ENCODE measurements at places on chromosomes 5 and 9.

- DNase-seq, result no peak
These were observed 145.3 kb downstream of the PLK2 start for GRCh38 chr5:58314356-58315210.

GRCh38 chr9:94888775-94889174, 162.3 kb downstream of the AOPEP start:
- DNase-seq, result no peak

GRCh38 chr5:60101573-60101972, 208.0 kb upstream of the PDE4D start:
- no peak for DNase-seq

GRCh38 chr9:137918331-137919094, 40.9 kb downstream of the CACNA1B start:
- DNase-seq, result no peak

DNA sequence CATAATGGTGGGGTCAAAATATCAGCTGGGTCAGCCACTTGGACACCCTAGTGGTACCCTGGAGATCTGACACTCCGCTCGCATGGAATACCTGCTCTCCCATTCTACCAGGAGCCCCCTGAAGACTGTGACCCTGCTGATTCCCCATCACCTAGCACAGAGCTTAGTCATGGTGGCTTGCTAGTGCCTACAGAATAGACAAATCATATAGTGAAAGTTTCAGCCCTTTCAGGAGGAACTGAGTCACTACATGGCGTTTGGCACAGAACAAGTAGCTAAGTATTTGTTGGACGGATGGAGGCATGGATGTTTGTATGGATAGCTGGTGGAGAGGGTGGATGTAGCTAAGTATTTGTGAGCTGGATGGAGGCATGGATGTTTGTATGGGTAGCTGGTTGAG, 65.3 kb downstream of the LMX1B start:
- DNase-seq, result no peak

GRCh38 chr5:147310059-147310704, 75.4 kb downstream of the STK32A start:
- DNase-seq, result peak; percentile 92

- DNase-seq, result no peak
These were observed 240.7 kb downstream of the CSNK1G3 start for GRCh38 chr5:123752552-123753179.

DNA sequence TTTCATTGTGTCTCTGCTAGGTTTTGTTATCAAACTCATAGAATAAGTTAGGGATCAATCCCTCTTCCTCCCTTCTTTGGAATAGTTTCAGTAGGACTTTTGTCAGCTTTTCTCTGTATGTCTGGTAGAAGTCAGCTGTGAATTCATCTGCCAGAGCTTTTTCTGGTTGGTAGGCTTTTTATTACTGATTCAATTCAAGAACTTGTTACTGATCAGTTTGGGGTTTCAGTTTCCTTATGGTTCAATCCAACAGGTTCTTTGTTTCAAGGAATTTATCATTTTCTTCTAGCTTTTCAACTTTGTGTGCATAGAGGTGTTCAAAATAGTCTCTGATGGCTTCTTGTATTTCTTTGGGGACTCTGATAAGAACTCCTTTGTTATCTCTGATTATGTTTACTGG, 221.7 kb downstream of the FGF10 start:
- no peak for DNase-seq

GRCh38 chr5:117188211-117188610, 613.6 kb upstream of the SEMA6A start:
- no peak for DNase-seq

DNA sequence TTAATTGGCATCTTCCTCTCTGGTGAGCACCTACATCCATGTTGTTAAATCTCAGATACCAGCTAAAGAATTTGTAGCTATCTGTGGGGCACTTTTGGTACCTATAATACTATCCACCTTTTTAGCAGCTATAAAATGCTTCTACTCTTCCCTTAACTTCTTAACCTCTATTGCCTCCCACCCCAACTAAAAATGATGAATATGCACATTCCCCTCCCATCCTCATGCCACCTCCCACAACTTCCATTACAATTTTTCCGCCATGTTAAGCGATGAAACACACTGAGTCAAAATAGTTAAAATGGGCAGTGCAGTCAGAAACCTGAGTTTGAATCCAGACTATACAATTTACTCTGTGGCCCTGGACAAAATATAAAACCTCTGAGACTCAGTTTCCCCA, 10.1 kb downstream of the SSBP2 start:
- DNase-seq, result no peak

DNA sequence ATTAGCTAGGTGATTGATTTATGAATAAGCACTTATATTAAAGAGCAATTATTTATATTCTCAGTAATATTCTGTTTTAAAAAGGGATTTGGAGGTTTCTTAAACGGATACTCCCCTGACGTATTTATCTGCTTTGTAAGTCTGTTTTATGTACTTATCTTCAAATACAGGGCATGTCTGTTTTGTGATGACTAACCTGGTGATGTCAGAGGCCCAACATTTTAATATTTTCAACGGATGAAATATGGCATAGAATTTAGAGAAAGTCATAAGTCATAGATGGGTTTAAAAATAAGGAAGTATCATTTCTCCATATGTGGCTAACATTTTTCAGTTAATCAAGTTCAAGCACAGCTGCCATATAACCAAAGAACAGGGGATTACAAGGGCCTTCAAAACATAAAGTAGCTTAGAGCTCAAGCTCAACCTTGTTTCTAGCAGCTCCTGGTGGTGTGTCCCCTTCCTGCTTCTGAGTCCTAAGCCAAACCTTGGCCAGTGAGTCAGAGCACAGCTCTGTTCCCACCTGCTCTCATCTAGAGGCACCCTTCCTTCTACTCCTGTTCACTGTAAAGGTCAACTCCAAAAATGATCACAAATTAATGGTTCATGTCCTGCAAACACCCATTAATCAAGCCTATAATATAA, 131.4 kb downstream of the OXCT1 start:
- DNase-seq, result no peak
